Dorsolateral prefrontal cortex (tissue), 122 donors: ENCODE measurements at places on chromosomes 2 and 18. TPM values are rescaled to one million over a fixed set of nuclear protein-coding genes. Genes with fewer than 3 reads are reported as not detected.

Gene ANKRD53
- 0.63 TPM for total RNA-seq

GRCh38 chr2:50546790-50547189 is 485.1 kb downstream of the NRXN1 start:
- DNase-seq: no peak

Gene DNAH6
- 13.6 TPM for total RNA-seq

DNA sequence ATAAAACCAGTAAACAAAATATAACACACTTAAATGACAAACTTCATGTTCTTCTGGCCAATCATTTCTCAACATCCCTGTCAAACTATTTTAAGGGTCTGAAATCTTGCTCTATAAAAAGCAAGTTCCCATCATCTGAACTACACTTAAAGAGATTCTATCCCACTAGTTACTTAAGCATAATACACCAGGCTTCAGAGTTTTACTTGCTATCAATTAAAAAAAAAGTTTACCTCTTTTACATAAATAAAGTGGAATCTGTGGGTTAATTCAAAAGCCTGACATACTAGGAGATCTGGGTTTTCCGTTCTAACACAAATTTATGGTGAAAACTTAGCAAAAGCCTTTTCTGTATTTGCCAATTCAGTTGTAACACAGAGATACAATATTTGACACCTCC is 1.9 kb downstream of the CLASP1 start:
- no peak for DNase-seq

Gene ACP1
- total RNA-seq: 67.8 TPM

- no peak for DNase-seq
These were observed 50.6 kb downstream of the TTC21B start for GRCh38 chr2:165902934-165903333.

GRCh38 chr2:39778233-39778632 is 825 bp downstream of the THUMPD2 start:
- DNase-seq: no peak

GRCh38 chr2:7745369-7745768 is 828.2 kb downstream of the RNF144A start:
- DNase-seq: no peak

DNA sequence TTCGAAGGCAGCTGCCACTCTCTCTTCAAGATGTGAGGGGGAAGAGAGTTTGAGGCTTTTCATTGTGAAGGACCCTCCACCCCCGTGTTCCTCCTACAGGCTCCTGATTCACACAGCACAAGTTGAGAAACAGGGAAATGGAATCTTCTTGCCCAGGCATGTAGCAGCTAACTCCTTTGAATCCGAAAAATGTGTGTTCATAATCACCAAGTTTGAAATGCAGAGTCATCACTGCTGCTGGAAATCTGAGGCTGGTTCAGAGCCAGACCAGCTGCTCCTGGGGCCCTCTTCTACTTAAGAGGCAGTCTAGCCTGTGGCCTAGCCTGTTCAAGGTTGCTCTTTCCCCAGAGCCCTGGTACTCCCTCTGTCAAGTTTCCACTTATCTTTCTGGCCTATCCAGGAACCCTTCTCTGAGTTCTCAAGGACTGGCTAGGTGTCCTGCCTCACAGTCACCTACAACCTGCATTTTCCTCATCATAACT is 166.4 kb downstream of the TMEM247 start:
- DNase-seq: no peak

GRCh38 chr2:211846036-211846400 is 692.6 kb downstream of the ERBB4 start:
- no peak for DNase-seq

DNA sequence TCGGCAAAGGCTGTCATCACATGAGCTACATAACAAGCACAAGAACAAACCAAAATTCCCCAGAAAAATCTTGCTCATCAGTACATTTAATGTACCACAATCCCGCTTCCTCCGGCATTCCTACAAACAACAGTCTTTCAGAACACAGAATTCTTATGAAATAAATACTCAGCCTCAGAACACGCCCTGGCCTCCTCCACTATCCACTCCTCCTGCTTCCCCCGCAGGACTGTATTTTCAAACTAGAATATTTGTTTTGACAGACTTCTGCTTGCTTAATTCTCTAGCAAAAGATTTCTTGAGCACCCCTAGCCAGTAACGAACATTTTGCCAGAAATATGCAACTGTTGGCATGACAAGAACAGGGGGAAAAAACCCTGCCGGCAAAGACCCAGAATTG is 131.2 kb downstream of the THADA start:
- no peak for DNase-seq

Gene MC4R
- 4.1 TPM for total RNA-seq

Gene ASB18
- total RNA-seq: not detected

DNA sequence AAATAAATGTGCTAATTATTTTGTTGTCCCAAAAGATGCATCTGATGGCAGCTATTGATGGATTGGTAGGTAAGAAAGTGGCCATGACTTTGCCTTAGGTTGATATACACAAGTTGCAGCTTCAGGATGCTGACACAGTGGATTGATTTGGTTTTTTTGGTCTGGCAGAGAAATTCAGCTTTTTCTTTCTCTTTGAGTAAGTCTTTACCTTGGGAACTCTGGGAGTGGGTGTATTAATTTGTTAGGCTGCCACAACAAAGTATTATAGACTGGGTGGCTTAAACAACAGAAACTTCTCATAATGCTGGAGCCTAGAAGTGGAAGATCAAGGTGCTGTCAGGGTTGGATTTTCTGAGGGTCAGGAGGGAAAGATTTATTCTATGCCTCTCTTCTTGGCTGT is 19.8 kb upstream of the ICOS start:
- no peak for DNase-seq

- no peak for DNase-seq
These were observed 133.0 kb upstream of the MYO3B start for GRCh38 chr2:170044751-170045478.

Gene CRYGD
- total RNA-seq: 1.7 TPM
